ENCODE measurements at places on chromosomes 11 and 22. TPM values are rescaled to one million over a fixed set of nuclear protein-coding genes. Genes with fewer than 3 reads are reported as not detected.

TUBA8 gene
- 1.5 TPM for total RNA-seq

CCDC116 gene
- 0.29 TPM for total RNA-seq

OR52I2 gene
- not detected for total RNA-seq

MRGPRX3 gene
- total RNA-seq: not detected

KCNQ1 gene
- total RNA-seq: 6.7 TPM

KRTAP5-10 gene
- total RNA-seq: not detected

OR2AG2 gene
- total RNA-seq: 0.18 TPM

IGF2 gene
- total RNA-seq: 0.06 TPM

SAC3D1 gene
- 17.3 TPM for total RNA-seq

NFAM1 gene
- 0.08 TPM for total RNA-seq

CBLIF gene
- not detected for total RNA-seq

GRM5 gene
- not detected for total RNA-seq

CRYBB1 gene
- not detected for total RNA-seq

LMNTD2 gene
- 1.2 TPM for total RNA-seq

GAS2 gene
- total RNA-seq: 1.9 TPM
